ENCODE measurements at places on chromosomes 4 and X. TPM values are rescaled to one million over a fixed set of nuclear protein-coding genes. Genes with fewer than 3 reads are reported as not detected.

GDPD2 gene
- 6.0 TPM for total RNA-seq

- no peaks in the 10 kb centered on the region for H3K27me3 ChIP-seq
- H3K27ac ChIP-seq: no peak overlapping the region
- DNase-seq: no peak
- H3K4me3 ChIP-seq: no peak overlapping the region
- no peaks in the 10 kb centered on the region for H3K36me3 ChIP-seq
Measured at GRCh38 chrX:19906293-19906692, 18.9 kb upstream of the SH3KBP1 start.

TCEAL7 gene
- 18.9 TPM for total RNA-seq

BMX gene
- total RNA-seq: not detected

GRCh38 chr4:128590034-128590740, 219.3 kb upstream of the JADE1 start:
- no peaks in the 10 kb centered on the region for H3K27me3 ChIP-seq
- no peak overlapping the region for H3K4me3 ChIP-seq
- DNase-seq: no peak
- peaks cover 5% of the 10 kb centered on the region for H3K36me3 ChIP-seq
- peaks cover 8% of the 10 kb centered on the region for H3K4me1 ChIP-seq
- no peak overlapping the region for H3K27ac ChIP-seq

AIFM1 gene
- 53.9 TPM for total RNA-seq

PHOX2B gene
- total RNA-seq: 28.4 TPM

FAT1 gene
- total RNA-seq: 130 TPM

GRCh38 chr4:185656467-185656931, 121.2 kb upstream of the PDLIM3 start:
- H3K36me3 ChIP-seq: no peaks in the 10 kb centered on the region
- peaks cover 39% of the 10 kb centered on the region for H3K4me1 ChIP-seq
- H3K27ac ChIP-seq: no peak overlapping the region
- no peak overlapping the region for H3K4me3 ChIP-seq
- DNase-seq: no peak

- DNase-seq: no peak
- H3K27ac ChIP-seq: no peak overlapping the region
- H3K36me3 ChIP-seq: peaks cover 24% of the 10 kb centered on the region
- H3K4me3 ChIP-seq: peak overlapping the region; percentile 90
- H3K27me3 ChIP-seq: no peaks in the 10 kb centered on the region
Measured at GRCh38 chrX:72238183-72238582, 644 bp downstream of the ERCC6L start.

GRCh38 chr4:127781300-127782024, 660 bp upstream of the HSPA4L start:
- peaks cover 20% of the 10 kb centered on the region for H3K4me1 ChIP-seq
- no peak for DNase-seq
- no peak overlapping the region for H3K27ac ChIP-seq
- no peaks in the 10 kb centered on the region for H3K36me3 ChIP-seq

DNA sequence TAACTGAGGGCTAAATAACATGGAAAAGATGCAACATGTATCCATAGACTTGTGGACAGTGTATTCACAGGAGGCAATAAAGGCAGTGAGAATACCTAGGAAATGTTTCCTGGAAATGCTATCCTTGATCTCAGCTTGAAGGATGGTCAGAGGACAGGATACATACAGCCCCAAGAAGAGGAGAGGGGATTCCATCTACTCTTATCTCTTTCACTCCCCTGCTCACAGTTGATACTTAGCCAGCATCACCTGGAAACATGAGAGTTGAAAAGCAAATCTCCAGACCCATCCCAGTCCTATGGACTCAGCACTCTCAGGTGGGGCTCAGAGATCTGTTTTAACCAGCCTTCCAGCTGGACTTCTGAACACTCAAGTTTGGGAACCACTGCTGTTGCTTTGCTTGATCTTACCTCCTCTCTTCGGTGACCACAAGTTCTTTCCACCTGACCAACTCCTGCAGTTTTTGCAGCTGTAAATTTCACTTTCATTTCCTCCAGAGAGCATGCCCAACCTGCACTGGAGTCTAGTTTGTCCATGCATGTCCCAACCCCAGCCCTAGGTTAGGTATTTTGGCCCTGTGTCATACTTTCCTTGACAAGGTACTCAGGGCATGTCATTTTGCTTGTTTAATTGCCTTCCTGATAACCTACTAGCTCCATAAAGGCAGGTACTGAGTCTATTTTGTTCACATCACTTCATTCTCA, 10.4 kb downstream of the RELL1 start:
- H3K36me3 ChIP-seq: peaks cover 27% of the 10 kb centered on the region
- DNase-seq: no peak
- H3K27ac ChIP-seq: no peak overlapping the region
- H3K4me3 ChIP-seq: no peak overlapping the region
- H3K27me3 ChIP-seq: no peaks in the 10 kb centered on the region

GRCh38 chrX:123274796-123275195, 90.7 kb downstream of the GRIA3 start:
- H3K36me3 ChIP-seq: no peaks in the 10 kb centered on the region
- no peak overlapping the region for H3K27ac ChIP-seq
- no peak overlapping the region for H3K4me3 ChIP-seq
- no peaks in the 10 kb centered on the region for H3K4me1 ChIP-seq
- no peaks in the 10 kb centered on the region for H3K27me3 ChIP-seq

TMEM255A gene
- 0.70 TPM for total RNA-seq

GRCh38 chr4:2365913-2366210, 52.6 kb downstream of the ZFYVE28 start:
- peaks cover 6% of the 10 kb centered on the region for H3K4me1 ChIP-seq
- H3K27me3 ChIP-seq: no peaks in the 10 kb centered on the region

DNA sequence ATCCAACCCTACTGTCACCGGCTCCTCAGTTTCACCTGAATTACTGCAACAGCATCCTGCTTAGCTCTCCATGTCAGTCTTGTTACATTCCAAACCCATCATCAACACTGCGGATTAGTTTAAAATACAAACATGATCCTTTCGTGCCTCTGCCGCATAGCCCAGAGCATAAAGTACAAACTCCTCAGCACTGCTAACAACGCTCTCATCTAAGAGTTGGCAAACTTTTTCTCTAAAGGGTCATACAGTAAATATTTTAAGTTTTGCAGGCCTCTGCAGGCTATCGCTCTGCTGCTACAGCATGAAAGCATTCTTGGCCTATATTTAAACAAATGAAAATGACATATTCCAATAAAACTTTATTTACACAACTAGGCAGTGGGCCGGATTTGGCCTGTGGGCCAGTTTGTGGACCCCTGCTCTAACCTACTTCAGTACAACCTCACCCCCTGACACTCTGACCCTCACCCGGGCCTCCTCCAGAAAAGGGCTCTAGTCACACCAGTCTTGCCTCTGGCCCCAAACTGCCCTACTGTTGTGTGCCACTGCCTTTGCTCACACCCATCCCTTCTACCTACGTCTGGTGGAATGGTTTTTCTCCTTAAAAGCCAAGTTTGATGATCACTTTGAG, 7.2 kb downstream of the STX18 start:
- peaks cover 6% of the 10 kb centered on the region for H3K4me1 ChIP-seq
- DNase-seq: no peak
- no peaks in the 10 kb centered on the region for H3K36me3 ChIP-seq

DNA sequence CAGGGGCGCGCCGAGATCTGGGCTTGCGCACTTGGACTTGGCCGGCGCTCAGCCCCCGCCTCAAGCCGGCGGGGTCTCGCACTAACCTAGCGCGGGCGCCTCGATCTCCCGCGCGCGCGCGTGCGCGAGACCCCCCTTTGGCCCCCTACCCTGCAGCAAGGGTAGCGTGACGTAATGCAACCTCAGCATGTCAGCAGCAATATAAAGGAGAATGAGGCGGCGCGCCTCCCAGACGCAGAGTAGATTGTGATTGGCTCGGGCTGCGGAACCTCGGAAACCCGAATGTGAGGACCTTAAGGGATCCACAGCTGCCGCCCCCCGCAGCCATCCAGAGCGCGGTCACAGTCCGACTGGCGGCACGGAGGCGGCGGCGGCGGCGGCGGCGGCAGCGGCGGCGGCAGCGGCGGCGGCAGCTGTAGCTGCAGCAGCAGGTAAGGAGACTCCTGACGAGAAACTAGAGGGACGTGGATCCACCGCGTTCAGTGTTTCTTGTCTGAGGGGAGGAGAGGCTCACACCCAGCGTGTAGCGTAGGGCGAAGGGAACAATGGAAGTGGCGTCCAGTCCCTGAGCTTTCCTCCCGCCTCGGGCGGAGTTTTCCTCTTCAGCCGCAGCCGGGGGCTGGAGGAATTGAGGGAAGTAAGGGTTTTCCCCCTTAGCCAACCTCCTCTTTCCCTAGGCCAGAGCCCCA, at the start of the genes SATL1 and ZNF711:
Gene SATL1, minus strand, starts transcription at position 19 of the 689 bp plus-strand sequence. CDS start 134,811 bp downstream, outside the sequence.
Gene ZNF711, plus strand, starts transcription at position 231 of the 689 bp plus-strand sequence. CDS start 3,582 bp downstream, outside the sequence.
- H3K27me3 ChIP-seq: peaks cover 18% of the 10 kb centered on the region
- peak within 1 kb of the TSS; percentile 94 for H3K4me3 ChIP-seq
- peaks cover 20% of the 10 kb centered on the region for H3K4me1 ChIP-seq
- peak; percentile 63 for DNase-seq
- H3K27ac ChIP-seq: peak within 1 kb of the TSS; percentile 98
- peaks cover 5% of the 10 kb centered on the region for H3K36me3 ChIP-seq

DNA sequence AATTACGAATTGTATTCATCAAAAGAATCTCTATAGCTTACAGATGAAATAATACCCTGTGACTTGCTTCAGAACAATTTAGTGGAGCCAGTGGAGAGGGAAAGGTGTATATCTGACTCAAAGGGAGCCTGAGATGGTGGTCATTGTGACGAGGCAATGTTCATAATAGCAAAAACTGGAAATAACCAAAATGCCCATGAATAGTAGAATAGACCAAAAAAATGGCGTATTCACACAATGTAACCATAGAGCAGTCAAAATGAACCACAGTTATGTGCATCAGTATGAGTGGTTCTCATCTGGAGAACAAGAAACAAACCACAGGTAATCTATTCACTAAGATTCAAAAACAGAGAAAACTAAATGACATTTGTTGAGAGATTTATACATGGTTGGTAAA, 125.3 kb upstream of the CLNK start:
- no peaks in the 10 kb centered on the region for H3K36me3 ChIP-seq
- no peak overlapping the region for H3K4me3 ChIP-seq
- DNase-seq: no peak
- H3K27ac ChIP-seq: no peak overlapping the region
- H3K27me3 ChIP-seq: no peaks in the 10 kb centered on the region

PNMA6F gene
- total RNA-seq: not detected

DNA sequence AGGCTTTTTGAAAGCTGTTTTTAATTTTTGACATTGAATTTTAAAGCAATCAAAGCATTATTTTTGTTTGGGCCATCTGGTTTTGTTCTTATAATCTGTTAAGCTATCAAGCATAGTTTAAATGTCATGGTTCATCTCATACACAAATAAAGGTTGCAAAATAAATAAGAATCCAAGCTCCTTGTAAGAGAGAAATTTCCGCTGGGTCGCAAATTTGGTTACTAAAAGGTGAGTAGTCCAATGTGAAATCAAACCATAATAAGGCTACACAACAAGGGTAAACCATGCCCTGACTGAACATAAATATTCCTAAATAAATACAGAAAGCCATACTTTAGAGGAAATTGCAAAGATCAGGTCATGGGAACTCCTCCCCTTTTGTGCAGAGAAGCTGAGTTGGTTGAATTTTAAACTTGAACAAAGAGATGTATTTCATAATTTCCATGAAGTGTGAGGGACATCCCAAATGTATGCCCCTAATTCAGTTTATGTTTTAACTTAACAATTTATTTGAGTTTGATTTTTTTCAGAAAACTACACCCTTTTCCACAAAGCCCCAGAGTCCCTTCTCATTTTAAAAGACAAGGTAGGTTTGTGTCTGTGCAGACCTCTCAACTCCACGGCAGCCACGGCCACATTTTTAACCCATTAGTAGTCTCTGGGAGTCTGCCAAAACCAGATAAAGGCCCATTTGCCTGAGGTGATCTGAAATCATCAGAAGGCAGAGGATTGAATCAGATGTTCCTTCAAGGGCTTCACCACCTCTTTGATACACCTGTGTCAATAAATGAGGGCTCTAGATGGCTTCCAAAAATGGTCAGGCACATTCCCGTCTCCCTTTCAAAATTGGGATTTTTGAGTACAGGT, 85.2 kb downstream of the PLAC1 start:
- DNase-seq: no peak
- H3K4me1 ChIP-seq: peaks cover 31% of the 10 kb centered on the region
- H3K36me3 ChIP-seq: no peaks in the 10 kb centered on the region
- H3K27ac ChIP-seq: no peak overlapping the region
- no peaks in the 10 kb centered on the region for H3K27me3 ChIP-seq

RAI2 gene
- total RNA-seq: 0.77 TPM

POU3F4 gene
- 13.0 TPM for total RNA-seq

DNA sequence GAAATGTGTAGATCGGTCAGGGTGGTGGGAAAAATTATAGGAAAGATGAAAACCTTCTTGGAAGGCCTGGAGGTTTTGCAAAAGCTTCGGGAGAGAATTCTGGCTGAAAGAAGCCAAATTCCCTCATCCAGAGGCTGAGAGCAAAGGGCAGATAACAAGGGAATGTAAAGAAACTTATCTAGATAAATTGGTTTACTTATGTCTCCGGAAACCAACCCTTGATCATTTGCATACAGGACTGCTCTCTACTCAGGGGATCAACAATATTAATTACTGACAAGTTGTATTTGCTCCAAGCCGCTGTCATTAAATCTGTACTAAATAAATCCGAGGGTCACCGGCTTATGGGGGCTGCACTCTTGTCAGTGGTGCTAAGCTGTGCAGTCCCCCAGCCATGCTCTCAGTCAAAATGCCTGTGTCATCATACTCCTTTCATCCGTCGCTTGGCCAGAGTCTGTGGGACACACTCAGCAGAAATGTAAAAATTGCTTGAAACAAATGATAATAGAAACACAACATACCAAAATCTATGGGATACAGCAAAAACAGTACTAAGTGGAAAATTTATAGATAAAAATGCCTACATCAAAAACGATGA, 715.7 kb downstream of the KCTD8 start:
- no peaks in the 10 kb centered on the region for H3K36me3 ChIP-seq
- no peak overlapping the region for H3K27ac ChIP-seq
- no peaks in the 10 kb centered on the region for H3K4me1 ChIP-seq
- no peak overlapping the region for H3K4me3 ChIP-seq
- no peak for DNase-seq
- no peaks in the 10 kb centered on the region for H3K27me3 ChIP-seq

DNA sequence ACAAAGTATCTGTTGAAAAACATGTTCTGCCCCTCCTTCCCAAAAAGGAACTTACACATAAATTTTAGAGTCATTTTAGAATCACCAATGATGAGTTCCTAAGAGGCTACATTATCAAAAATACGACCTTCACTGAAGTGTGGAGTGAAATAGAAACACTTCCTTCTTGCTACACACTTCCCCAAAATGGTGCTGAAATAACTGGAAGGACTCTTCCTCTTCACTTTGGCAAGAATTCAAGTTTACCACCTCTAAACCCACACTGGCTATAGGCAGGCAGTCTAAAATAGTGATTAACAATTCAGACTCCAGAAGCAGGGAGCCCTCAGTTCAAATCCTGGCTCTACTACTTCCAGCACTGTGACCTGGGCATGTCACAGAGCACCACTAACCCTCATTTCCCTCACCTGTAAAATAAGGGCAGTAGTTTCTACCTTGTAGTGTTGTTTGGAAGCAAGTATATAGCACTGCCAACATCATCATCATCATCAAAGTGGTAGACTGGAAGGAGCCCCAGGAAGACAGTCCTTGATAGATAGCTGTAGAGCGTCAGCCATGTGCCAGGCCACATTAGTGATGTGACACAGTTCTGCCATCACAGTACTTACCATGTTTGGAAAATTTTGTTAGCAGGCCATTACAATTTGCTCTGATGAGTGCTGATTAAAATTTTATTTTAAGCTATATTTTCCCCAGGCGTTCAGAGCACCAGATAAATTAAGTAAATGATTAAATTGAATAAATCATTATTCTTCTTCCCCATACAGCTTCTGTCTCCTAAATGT, 103.3 kb downstream of the PARM1 start:
- no peak overlapping the region for H3K4me3 ChIP-seq
- H3K4me1 ChIP-seq: peaks cover 37% of the 10 kb centered on the region
- no peaks in the 10 kb centered on the region for H3K27me3 ChIP-seq
- H3K36me3 ChIP-seq: no peaks in the 10 kb centered on the region
- no peak overlapping the region for H3K27ac ChIP-seq
- DNase-seq: no peak

All from neural crest cell (in vitro differentiated cells).